ENCODE measurements at places on chromosomes 2 and 18. TPM values are rescaled to one million over a fixed set of nuclear protein-coding genes. Genes with fewer than 3 reads are reported as not detected.

DNA sequence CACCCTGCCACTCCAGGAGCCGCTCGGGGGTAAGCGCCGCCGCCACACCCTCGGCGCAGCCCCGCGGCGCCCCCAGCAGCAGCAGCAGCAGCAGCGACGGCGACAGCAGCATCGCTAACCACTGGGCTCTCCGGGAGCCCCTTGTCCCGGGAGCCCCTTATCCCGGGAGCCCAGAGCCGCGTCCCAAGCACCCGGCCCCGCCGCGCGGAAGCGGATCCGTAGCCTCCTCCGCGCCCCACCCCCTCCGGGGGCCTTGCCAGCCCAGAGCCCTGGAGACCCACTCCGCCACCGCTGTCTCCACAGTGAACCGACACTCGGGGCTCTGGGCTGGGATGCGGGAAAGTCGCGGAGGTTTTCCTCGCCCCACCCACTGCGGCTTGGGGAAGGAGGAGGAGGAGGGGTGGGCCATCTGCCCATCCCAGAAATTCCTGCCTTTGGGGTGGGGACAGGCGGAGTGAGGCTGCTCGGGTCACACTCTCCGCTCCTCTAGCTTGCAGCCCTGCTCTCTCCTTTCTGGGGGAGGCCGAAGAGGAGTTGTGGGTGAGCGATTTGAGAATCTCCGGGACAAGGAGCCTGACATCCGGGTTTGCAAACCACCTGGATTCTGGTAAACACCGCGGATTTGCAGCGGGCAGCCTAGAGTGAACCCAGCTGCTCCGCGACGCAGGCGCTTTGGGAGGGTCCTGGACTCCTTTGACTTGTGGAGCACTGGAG, at the start of gene PLA2R1:
PLA2R1 (minus strand) TSS at position 324 of the 714 bp plus-strand sequence; CDS start at position 112, 212 bp downstream.
- peak; percentile 39 for DNase-seq

DNA sequence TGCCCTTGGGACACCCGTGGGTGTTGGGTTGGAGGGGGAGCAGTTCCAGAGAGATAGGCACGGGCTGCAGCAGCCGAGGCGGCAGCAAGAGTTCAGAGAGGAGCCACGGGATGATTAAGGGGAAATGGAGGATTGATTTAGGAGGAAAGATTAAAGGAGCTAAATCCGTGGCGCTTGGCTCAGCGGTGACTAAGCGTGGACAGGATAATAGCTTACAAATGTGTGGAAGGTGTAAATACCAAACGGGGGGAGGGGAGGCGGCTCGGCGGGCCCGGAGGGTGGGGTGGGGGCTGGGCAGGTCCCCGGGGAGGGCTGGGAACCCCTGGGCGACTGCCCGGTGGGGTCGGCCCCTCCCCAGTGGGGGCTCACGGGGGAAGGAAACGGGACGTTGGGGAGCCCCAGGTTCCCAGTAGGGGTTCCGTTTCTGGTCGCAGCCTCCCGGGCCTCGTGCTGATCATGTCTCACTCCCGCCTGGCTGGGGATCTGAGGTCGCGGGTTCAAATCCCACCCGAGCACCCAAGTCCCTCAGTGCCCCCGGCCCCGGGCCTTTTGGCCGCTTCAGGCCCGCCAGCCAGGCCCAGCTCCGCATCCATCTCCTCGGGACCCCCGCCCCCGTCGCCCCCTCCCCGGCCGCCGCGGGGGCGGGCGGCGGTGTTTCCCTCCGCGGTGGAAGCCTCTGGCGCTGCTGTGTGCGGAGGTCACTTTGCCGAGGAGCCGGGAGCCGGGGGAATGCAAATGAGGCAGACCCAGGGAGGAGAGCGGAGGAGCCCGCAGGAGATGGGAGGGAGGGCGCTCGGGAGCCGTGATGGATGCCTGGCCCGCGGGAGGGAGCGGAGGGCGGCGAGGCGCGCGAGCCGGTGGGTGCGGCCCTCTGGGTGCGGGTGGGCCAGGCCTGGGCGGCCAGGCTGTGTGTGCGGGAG, 8.1 kb downstream of the ASIC4 start:
- peak; percentile 32 for DNase-seq

- peak; percentile 36 for DNase-seq
These were observed 158.0 kb downstream of the LTBP1 start for GRCh38 chr2:33104726-33105125.

- DNase-seq, result no peak
These were observed 999.1 kb downstream of the TSN start for GRCh38 chr2:122754561-122754960.

DNA sequence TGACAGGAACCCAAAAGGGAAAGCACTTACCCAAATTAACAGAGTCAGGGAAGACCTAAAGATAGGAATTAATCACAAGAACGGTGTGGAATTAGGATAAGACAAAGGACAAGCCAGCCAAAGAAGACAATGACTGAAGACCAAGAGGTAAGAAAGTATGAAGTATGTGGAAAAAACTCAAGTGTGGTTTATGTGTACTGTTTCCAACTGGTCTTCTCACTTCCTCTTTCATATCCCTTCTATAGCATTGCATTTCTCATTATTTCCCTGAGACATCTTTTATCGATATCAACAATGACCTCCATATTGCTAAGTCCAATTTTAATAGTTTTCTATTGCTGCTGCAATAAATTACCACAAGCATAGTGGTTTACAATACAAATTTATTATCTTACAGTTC, 313.5 kb upstream of the SLC39A10 start:
- no peak for DNase-seq

DNA sequence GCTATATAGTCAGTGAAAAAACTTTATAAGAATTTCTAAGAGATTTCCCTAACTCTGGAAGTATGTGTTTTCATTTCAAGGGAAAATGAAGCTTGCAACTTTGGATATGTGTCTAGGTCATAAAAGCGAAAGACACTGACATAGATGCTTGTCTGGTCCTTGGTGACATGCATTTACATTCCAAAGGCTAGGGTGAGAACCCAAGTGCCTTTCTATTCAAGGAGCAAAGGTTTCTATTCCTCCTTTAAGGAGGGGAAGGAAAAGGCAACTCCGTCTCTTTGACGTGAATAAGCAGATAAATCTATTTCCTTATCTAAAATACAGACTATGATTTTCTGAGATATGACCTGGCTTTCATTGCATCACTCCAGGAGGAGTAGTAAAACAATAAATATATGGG, 261.1 kb downstream of the CDH7 start:
- DNase-seq, result no peak

DNA sequence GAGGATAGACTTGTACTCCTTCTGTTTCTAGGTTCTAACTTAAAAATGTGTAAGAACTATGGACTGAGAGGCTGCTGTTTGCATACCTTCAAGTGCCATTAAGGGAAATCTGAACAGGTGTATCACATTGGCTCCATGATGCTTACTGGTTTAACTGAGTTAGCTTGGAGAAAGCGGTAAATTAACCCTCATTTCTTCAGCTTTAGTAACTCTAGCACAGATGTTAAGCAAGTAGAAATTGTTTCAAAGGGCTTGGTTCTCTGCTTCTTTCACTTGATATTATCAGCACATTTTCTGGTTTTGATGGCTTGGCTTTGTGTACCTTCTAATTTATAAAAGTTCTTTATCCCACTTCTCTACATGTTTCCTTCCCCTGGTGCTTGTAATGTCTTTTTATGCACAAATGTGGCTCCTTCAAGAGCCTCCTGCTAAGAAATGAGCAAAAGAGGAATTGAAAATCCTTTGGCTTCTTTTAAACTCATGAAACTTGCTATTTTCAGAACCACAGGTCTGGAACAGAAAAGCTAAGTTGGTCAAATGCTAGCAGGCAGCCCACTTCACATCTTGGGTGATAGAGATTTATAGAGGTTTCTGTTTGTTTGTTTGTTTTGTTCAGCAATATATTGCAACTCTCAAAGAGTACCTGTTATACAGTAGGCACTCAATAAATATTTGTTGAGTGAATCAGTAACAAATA, 249.9 kb upstream of the THUMPD2 start:
- DNase-seq, result no peak

- no peak for DNase-seq
These were observed 120.7 kb downstream of the NCK2 start for GRCh38 chr2:105865222-105865913.

DNA sequence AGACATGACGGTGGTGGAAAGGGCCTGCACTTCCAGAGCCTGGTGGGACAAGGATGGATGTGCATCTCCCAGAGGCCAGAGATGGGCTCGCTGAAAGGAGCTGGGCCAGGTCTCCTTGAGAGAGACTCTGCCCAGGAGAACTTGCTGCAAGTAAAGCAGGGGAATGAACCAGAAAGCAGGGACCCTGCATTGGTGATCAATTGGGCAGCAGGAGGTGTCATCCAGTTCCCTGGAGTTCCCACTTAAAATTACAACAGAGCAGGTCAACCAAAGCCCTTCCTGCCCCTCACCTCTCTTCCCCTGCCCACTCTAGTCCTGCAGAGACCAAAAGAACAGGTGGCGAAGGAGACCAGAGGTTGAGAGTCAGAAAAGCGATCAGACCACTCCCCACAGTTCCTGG, 69.7 kb upstream of the CAB39 start:
- no peak for DNase-seq

GRCh38 chr18:49879271-49879580, 65.9 kb upstream of the ACAA2 start:
- DNase-seq, result no peak

- DNase-seq, result no peak
These were observed 349.0 kb upstream of the PKDCC start for GRCh38 chr2:41698678-41699422.

- no peak for DNase-seq
These were observed 32.3 kb upstream of the GCG start for GRCh38 chr2:162184359-162184758.

SLC14A1 gene
- 0.05 TPM for polyA plus RNA-seq

INHBB gene
- 0.02 TPM for polyA plus RNA-seq

VSNL1 gene
- 40.4 TPM for polyA plus RNA-seq

SRD5A2 gene
- not detected for polyA plus RNA-seq

PELI1 gene
- 8.3 TPM for polyA plus RNA-seq

LRRTM1 gene
- not detected for polyA plus RNA-seq

CTLA4 gene
- not detected for polyA plus RNA-seq
